Activated CD4-positive, alpha-beta T cell treated with anti-CD3 and anti-CD28 coated beads, Interleukin-10, Interleukin-2, amounts not matched to agents 100 ng/mL and 50 ng/mL, durations not matched to agents 16 hours and 8 hours (primary cell): ENCODE measurements at places on chromosomes 7 and 10.

GRCh38 chr10:77074104-77074624, 563.4 kb downstream of the KCNMA1 start:
- no peak for DNase-seq

GRCh38 chr10:22986771-22987542, 59.1 kb downstream of the ARMC3 start:
- peak; percentile 20 for DNase-seq

GRCh38 chr10:71748671-71749191, 24.6 kb downstream of the VSIR start:
- DNase-seq, result peak; percentile 95

GRCh38 chr10:90912174-90912573, 8.7 kb downstream of the ANKRD1 start:
- no peak for DNase-seq

DNA sequence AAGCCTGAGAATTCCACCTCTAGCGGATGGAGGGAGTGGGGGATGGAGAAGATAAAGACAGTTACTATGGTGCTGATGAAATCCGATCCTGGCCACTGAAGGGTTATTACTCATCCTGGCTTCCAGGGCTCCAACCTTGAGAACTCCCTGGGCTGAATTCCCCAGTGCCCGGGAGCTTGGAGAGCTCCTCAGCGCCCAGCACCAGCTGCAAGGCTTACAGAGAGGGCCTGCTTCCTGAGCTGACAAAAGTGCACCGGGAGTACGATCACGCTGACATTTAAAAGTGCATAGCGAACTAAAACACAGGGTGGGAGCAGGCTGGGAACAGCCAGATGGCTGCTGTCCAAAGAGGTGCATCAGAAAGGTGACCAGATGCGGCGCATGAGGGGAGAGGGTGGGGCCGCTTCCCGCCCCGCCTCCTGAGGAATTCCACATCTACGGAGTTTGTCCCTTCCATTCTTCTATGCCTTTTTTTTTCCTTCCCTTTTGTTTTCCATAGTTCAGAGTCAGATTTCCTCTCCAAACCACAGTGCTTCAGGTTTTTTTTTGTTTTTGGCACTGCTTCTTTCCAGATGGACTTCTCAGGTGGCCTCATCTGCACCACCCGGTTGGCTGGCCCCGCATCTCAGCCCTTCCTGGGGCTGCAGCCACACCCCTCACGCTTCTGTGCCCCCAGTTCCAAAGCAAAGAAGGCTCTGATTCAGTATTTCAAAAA, 62.4 kb upstream of the MKRN1 start:
- no peak for DNase-seq

DNA sequence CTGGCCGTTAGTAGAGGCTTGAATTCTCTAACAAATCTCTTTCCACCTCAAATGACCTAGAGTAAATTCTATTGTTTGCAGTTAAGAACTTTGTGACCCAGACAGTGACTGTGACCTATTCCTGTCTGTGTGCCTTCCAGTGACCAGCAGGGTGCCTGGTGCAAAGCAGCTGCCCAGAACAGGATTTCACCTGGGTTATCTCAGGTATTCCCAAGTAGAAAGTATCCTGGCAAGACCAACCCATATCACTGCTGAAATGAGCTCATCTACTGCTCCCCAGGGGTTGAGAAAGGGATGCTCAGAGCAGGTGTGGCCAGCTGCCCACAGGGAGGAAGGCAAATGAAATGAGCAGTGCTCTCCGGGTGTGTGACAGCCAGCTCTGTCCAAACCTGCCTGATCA, 2.1 kb upstream of the MSMB start:
- DNase-seq, result no peak

- no peak for DNase-seq
These were observed 444.3 kb downstream of the AUTS2 start for GRCh38 chr7:70042533-70042932.

GRCh38 chr10:100810091-100810834, 64.9 kb downstream of the PAX2 start:
- DNase-seq, result no peak

DNA sequence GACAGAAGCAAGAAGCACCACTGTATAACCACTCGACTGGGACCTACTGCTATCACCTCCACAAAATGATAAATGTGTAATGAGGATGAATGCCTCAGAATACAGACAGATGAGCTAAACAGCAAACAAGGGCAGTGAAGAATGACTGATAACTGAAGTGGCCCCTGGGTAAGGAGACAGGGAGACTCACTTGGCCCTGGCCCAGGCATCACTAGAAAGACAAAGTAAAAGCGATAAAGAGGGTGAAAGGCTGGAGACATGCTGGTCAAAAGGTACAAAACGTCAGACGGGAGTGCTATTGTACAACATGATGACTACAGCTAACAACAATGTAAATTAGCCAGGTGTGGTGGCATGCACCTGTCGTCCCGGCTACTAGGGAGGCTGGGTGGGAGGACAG, 27.8 kb upstream of the APBB1IP start:
- DNase-seq, result no peak

- peak; percentile 39 for DNase-seq
These were observed 9.4 kb downstream of the SH3PXD2A start for GRCh38 chr10:103845972-103846371.

GRCh38 chr10:118957966-118958365, 71.5 kb upstream of the NANOS1 start:
- no peak for DNase-seq

GRCh38 chr10:47406548-47406869, 22.4 kb upstream of the ZNF488 start:
- DNase-seq, result no peak

DNA sequence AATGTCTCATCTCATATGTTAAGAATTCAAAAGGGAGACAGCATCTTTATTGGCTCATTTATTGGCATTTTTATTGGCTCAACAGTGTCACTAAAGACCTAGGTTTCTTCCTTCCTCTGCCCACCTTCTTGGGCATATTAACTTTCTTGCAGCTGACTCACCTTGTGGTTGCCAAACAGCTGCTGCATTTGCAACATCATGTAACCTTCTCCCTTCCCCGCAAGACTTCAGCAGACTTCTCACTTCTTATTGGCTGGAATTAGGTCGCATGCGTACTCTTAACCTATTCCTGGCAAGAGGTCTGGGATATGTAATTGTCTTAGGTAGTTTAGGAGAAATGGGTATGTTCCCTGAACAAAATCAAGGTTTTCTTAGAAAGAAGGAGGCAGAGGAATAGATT, 263.2 kb downstream of the POU6F2 start:
- no peak for DNase-seq

- no peak for DNase-seq
These were observed 5.7 kb downstream of the TMEM243 start for GRCh38 chr7:87213811-87214210.
